Naive B cell (primary cell): ENCODE measurements at places on chromosomes 13 and 19. TPM values are rescaled to one million over a fixed set of nuclear protein-coding genes. Genes with fewer than 3 reads are reported as not detected.

DNA sequence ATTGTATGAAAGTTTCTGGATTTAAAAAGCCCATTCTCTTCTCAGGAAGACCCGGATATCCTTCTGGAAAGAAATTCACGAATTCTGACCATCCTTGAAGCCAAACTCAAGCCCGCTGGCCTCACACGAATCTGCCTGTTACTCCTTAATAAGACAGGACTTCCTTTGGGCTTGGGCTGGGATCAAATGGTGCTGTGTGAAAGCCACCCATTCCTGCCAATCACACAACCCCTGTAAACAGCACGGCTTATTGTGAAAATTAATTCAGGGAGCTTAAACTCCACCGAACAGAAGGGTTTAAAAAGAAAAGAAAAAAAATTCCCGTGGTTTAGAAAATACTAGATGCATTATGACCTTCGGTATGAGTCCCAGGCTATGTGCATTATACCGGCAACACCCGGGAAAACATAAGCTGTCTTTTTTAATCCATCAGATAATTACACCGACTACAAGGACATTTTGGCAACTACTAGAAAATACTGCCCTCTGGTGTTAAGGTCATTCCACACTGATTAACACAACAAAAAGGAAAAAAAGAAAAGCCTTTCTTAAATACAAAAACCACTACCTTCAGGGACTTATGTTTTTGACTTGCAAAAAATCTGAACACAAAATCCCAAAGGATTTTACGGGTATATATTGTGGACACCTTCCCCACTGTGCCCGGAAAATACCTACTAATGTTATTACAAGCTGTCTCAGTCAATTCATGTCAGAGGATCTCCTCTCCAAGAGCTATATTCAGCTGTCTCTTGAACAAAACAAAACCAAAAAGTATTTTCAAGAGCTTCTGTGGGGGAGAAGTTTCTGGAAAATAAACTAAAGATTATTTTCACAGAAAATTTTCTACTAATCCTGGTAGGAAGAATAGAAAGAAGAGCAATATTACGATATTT lies 76.0 kb upstream of the LSM14A start:
- DNase-seq, result peak; percentile 21

Gene KLK12
- not detected for polyA plus RNA-seq

Gene CLEC11A
- 0.66 TPM for polyA plus RNA-seq

- no peak for DNase-seq
These were observed 32.9 kb upstream of the IGSF23 start for GRCh38 chr19:44580366-44580895.

DNA sequence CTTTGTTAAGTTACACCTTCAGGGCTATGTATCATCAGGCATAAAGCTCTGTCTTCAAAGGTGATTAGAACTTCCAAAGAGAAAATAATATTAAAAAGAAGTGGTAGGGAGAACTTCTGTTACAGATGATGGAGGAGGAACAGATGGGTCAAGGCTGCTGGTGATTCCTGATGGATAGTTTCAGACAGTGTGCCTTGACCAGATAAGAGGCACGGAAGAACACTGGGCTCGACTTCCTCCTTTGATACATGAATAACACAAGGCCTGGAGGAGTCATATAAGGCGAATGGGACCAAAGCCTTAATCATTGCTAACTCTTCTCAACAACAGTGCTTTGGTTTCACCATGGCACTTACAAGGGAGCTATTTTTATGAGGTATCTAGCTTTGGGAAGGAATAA lies 128.1 kb upstream of the RXFP2 start:
- DNase-seq, result no peak

Gene SMAD9
- polyA plus RNA-seq, result 0.09 TPM

Gene CCNA1
- polyA plus RNA-seq, result 0.52 TPM

DNA sequence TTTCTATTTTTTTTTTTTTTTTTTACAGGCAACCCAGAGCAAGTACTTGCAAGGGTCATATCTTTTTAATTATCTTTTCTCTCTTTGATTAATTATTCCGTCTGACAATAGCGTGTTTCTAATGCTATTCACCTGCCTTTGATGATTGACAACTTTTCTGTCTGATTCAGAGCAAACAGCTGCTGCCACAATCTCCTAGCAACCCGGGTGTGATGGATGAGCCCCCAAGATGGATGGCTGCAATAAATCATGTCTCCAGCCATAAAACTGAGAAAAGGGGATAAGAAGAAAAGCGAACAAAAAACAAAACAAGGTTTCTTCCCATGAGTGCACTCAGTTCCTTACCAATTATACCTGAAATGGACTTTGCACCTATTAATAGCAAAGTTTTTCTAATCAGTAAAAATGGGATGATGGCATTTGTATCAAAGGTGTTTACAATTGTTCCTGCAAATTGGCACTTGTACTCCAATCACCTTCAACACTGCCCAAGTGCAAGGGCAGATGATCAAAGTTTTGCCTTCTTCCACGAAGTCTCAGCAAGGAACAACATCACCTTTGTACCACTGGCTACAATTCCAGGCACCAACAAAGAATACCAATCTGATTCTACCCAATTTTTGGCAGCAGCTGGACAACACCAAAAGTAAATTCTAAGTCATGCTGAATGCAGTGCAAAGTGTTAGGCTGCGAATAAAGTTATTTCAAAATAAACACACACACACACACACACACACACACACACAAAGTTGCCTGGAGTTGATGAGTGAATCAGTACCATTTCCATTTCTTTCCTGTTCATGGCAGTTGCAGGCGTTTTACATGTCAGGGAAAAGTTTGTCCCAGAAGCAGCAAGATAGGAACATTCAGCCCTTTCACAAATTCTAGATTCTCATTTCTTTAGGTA lies 12.0 kb downstream of the TSHZ3 start:
- no peak for DNase-seq

- DNase-seq, result no peak
These were observed 8.9 kb downstream of the SARS2 start for GRCh38 chr19:38921420-38922274.

Gene EID2B
- 7.2 TPM for polyA plus RNA-seq
